Fibroblast of skin of right quadriceps (primary cell): ENCODE measurements at places on chromosomes 7 and 10.
A peak's percentile ranks its signal among the peaks of the same experiment; 100 is the strongest.

- DNase-seq, result peak; percentile 13
Observed at GRCh38 chr7:28579571-28579970, 167.3 kb downstream of the CREB5 start.

GRCh38 chr7:64113981-64114380 lies 68.7 kb downstream of the ZNF727 start:
- DNase-seq, result no peak

- peak; percentile 82 for DNase-seq
Observed at GRCh38 chr7:44257618-44258422, 57.0 kb downstream of the YKT6 start.

DNA sequence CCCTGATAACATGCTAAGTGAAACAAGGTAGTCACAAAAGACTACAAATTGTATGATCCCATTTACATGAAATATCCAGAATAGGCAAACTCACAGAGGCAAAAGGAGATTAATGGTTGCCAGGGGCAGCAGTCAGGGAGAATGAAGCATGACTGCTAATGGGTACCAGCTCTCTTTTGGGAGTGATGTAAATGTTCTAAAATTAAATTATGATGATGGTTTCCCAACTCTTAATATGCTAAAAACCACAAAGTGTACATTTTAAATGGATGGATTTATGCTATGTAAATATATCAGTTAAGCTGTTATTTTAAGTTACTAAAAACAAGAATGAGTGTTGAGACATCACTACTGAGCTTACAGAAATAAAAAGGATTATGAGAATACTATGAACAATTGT lies 12.6 kb downstream of the CYP51A1 start:
- DNase-seq, result peak; percentile 26

- no peak for DNase-seq
Observed at GRCh38 chr10:27312854-27313253, 72.3 kb upstream of the ACBD5 start.

GRCh38 chr7:158771213-158771834 lies 58.0 kb downstream of the ESYT2 start:
- DNase-seq, result no peak

DNA sequence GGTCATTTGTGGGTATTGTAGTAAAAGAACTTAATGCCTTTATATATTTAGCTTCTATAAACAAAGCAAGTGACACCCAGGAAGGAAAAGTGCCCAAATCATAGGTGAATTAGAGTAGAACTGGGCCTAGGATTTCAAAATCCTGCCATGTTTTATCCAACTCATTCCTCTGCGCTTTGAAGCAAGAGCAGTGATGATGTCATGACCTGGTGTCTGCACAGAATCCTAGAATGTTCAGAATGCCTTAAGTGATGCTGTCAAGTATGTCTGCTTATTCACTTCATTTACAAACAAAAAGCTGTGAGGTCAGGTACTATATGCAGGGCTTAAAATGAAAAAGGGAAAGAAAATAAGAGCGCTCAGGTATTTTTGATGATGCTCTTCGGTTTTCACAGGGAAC lies 737.2 kb upstream of the ANKRD30A start:
- DNase-seq, result no peak

- DNase-seq, result no peak
Observed at GRCh38 chr10:43983856-43984271, 335.2 kb upstream of the ZNF32 start.

DNA sequence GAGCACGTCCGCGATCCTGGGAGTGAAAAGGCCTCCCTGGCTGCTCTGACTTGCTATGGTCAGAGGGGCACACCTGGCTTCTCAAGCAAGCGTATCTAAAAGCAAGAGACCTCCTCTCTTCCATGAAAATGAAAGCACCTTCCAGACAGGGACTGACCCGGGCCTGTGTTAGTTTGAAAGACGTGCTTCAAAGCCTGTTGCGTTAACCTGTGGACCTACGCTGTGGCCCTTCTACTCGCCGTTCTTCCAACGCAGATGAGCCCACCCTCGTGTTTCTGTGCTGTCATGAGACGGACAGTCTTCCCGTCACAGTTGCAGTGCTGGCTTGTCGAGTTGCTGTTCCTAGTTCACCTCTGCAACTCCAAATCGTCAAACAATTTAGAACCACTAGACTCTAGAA lies 15.5 kb upstream of the GDI2 start:
- no peak for DNase-seq

- no peak for DNase-seq
Observed at GRCh38 chr7:5397736-5398135, 25.9 kb downstream of the TNRC18 start.

DNA sequence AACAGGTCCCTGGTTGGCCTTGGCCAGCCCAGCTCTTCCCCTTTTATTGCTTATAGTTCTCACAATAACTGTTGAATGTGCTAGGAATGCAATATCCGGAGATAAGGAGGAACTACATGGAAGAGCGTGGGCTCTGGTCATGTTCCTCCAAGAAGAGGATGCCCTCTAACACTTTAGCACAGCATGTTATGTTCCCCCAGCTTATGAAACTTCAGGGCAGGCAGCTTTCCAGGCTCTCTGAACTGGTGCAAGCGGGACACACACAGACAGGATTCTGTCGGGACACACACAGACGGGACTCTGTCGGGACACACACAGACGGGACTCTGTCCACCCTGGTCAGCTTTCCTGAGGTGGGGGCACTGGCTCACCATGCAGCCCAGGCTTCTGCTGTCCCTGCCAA lies 141.6 kb downstream of the PKD1L1 start:
- no peak for DNase-seq

DNA sequence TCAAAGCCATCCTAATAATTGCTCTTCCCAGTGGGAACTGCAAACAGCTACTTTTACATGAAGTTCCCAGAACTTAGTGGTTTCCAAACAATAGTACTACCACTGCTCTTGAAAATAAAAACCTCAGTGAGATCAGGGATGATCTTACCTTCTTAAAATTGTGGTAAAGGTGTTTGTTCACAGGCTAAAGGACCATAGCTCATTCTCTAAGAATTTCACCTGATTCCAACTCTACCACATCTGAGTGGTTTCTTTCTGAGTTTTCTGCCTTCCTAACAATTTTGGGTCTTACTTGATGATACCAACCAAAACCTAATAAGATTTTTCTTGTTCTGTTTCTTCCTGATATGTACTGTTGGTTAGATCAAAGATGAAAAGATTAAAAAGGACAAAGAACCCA lies 45.6 kb upstream of the AGBL3 start:
- no peak for DNase-seq

GRCh38 chr10:79410315-79411094 lies 34.9 kb downstream of the ZCCHC24 start:
- no peak for DNase-seq

GRCh38 chr7:48028938-48029337 lies at the start of gene SUN3:
TSS of gene SUN3 (minus strand) at chr7:48029107. CDS start at chr7:48028938, 169 bp downstream.
- no peak for DNase-seq

DNA sequence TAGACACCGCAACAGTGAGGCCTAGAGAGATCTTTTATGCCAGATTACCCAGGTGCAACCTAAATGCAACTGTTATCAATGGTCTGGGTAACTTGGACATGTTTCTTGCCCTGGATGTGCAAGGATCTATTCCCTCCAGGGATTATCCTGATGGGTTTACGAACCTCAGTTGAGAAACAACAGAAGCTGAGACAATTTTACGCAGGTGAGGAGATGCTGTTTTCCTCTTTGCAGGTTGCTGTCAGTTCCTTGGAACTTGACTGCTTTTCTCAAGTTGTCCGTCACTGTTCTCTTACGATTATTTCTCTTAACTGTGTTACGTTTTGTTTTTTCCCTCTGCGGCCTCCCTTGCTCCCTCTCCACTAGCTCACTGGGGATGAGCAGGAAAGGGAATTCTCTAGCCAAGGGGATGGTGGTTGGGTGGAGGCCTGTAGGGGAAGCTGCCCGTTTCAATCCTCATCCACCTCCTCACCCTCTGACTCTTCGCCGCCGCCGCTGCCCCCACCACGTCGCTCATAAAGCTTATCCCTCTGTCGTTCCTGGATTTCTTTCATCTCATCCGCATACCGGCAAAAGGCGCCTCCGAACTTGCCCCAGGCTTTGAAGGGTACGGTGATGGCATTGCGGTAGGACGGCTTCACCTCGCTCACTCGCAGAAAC lies 1.2 kb downstream of the PURB start:
- DNase-seq, result no peak

GRCh38 chr7:73885975-73886798 lies 25.2 kb downstream of the TMEM270 start:
- DNase-seq, result peak; percentile 69

DNA sequence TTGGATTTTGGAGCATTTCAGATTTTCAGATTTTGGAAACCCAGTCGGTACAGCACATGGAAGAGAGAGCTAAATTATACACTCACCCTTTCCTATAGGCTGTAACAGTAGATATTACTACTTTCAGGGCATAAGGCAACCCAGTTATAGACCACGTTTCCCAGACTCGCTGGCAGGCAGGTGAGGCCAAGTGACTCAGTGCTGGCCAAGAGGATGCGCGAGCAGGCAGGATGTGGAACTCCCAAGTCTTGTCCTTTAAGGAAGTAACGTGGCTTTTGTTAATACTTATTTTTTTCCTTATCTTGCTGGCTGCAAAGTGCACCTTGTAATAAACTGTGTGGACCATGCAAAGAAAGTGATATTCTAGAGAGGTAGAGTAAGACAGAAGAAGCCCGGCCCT lies 1160.1 kb downstream of the GATA3 start:
- DNase-seq, result no peak

DNA sequence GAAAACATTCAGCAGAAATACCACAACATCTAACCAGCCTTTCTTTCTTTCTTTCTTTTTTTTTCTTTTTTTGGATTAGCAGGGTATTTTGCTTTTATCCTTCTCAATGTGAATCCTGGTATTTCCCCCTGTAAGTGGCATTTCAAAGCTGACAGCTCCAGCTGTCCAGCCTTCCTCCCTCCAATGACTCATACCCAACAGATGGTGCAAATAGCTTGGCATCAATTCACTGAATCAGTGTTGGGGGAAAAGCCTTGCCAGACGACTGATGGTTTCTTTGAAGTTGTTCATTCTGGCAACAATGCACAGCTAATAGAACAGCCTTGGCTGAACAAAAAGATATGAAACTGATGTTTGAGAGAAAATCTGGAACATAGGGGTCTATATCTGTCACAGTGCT lies 316.8 kb upstream of the STEAP1 start:
- no peak for DNase-seq

DNA sequence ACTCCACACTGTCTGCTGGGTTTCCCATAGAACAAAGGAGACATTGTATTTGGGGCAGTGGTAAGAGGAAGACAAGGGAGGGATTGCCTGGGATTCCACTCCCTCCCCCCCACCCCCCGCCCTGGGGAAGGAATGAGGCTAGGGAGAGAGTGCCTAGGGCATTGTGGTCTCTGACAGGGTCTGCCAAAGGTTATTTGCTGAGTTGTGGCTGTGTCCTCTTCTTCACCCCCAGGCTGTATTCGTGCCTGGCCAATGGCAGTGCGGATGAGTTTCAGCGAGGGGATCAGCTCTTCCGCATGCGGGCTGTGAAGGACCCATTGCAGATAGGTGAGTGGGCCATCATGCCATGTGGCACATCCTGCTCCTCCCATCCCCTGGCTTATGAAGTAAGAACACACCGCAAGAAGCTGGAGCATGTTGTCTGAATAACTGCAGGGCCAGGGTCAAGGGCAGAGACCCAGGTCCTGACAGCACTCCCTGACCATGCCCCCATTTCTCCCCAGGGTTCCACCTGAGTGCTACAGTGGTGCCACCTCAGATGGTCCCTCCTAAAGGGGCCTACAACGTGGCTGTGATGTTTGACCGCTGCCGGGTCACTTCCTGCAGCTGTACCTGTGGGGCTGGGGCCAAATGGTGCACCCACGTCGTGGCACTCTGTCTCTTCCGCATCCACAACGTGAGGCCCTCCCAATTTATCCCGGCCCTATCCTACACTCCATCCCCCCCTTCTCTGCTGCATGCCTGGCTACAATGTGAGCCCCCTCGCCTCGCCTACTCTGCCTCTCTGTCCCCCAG lies 3.7 kb downstream of the ZSWIM8 start:
- DNase-seq, result no peak

DNA sequence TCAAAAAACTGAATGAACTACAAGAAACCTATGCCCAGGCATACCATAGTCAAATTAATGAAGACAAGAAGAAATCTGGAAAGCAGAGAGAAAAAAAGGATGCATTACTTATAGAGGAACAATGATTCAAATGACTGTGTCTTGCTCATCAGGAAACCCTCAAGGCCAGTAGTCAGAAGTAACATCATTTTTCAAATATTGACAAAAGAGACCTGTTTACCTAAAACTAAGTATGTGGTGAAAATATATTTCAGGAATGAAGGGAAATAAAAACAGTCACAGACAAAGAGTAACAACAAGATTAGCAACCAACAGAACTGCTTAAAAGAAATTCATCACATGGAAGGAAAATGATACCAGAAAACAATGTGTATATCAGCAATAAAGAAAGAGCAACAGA lies 128.4 kb downstream of the ALOX5 start:
- no peak for DNase-seq

DNA sequence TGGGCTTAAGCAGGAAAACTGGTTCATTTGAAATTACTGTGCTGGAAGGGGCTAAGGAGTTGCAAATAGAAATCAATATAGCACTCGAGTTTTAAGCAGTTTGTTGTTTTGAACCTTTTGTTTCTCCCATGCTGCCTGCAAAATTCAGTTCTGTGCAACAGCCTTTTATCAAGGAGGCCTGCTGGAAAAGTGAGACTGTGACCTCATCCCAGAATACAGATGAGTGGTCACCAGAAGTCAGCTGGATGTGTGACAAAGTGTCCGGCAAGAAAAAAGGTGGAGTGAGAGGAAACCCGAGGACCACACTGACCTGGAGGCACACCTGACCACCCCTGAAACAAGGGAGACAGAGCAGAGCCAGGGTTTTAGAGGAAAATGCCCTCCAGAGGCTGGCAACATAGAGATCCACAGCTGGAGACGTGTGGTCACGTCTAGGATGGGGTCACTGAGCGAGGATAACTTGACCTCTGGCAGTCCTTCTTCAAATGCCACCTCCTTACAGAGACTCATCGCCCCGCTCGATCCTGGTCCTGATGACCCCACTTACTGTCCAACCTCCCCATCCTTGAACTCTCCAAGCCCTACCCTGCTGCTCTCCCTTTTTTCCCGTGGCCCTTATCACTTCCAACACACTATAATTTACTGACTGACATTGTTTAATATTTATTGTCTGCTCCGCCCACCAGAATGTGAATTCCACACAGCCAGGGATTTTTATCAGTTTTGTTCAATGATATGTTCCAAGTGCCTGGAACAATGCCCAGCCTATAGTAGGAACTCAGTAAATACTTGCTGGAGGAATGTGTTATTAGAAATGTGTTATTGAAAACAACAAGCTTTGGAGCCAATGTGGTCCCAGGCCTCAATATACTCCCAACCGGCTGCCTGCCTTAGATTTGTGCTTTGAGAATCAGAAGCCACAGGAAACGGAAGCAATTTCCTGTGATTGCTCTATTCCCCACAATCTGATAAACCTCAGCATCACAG lies 243.8 kb downstream of the GLI3 start:
- DNase-seq, result peak; percentile 92

GRCh38 chr7:104156842-104157277 lies 51.0 kb downstream of the ORC5 start:
- DNase-seq, result peak; percentile 14

GRCh38 chr10:102394079-102394800 lies 1.3 kb upstream of the NFKB2 start:
- peak; percentile 91 for DNase-seq
